ENCODE measurements at places on chromosomes 11 and 22. TPM values are rescaled to one million over a fixed set of nuclear protein-coding genes. Genes with fewer than 3 reads are reported as not detected.

Gene FAT3
- 0.85 TPM for polyA plus RNA-seq

DNA sequence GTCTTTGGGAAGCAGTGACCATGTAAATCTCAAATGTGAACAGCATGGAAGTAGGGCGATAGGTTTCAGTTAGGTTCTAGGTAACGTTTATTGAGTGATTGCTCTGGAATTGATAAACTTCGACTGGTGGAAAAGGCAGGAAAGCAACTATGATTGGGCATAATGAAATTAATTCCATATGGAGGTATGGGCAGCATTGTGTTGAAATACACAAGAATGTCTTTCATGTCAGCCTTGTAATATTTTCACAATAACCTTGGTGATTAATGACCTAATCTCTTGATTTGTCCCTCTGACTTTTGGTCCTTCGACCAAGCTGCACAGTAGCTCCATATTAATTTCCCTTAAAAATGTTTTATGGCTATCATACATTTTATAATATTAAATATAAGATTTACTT lies 2.8 kb downstream of the CEP57 start:
- no peak for DNase-seq

DNA sequence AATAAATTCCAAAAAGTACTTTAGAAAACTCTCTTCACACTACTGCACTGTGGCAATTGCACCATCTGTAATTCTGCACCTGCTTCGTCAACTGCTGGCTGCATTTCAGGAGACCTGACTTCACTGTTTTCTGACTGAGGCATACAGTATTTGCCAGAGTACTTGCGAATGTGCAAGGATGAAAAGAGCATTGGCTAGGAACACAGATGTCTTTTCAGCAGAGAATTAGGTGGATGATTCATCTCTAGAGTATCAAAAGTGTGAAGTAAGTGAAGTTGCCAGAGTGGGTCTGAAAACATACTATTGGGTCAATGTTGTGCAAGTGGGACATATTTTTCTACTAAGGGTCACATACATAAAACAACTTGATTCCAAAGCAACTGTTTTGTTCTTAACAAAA lies 427.5 kb upstream of the CCDC90B start:
- no peak for DNase-seq

- no peak for DNase-seq
Measured at GRCh38 chr11:37905707-37906417, 1307.8 kb upstream of the RAG2 start.

All from brain (organoid and tissue), 16 donors.